ENCODE measurements at places on chromosomes 7 and 10.

GRCh38 chr10:127215866-127216265 lies 19.5 kb upstream of the INSYN2A start:
- no peak for DNase-seq

DNA sequence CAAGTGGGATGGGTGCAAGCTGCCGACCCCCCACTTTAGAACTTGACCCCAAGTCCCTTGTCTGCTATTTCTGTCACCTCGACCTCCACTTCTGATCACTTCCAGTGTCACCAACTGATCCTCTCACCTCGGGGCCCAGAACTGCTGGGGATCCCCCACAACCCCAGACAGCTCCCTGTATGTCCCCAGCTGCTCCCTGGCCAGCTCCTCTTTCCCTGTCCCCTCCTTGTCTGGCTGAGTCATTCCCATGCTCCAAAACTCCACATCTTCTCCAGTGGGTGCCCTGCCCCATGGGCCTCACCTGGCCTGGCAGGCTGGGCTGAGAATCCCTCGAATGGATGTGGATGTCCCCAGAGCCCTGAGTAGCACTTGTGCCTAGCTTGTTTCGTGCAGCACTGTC lies 154.3 kb upstream of the PCBD1 start:
- no peak for DNase-seq

DNA sequence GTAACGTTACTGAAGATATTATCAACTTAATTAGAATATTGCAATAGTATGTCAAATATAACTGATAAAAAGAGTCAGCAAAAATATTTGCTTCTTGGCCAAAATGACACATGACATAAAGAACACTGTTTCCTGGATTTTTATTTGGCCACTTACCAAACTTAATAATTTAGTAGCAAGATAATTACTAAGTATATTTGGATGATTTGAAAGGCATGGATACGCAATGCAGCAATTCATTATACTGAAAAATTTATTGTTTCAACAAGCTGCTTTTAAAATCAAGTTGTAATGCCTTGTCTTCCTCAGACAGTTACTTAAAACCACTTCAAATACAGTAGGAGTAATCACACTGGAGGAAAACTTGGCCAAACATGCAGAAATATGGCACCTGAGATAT lies 234.0 kb downstream of the SEMA3E start:
- no peak for DNase-seq

GRCh38 chr7:8259586-8260222 lies 2.3 kb downstream of the ICA1 start:
- DNase-seq: no peak

GRCh38 chr7:124777268-124777667 lies 11.7 kb upstream of the GPR37 start:
- no peak for DNase-seq

DNA sequence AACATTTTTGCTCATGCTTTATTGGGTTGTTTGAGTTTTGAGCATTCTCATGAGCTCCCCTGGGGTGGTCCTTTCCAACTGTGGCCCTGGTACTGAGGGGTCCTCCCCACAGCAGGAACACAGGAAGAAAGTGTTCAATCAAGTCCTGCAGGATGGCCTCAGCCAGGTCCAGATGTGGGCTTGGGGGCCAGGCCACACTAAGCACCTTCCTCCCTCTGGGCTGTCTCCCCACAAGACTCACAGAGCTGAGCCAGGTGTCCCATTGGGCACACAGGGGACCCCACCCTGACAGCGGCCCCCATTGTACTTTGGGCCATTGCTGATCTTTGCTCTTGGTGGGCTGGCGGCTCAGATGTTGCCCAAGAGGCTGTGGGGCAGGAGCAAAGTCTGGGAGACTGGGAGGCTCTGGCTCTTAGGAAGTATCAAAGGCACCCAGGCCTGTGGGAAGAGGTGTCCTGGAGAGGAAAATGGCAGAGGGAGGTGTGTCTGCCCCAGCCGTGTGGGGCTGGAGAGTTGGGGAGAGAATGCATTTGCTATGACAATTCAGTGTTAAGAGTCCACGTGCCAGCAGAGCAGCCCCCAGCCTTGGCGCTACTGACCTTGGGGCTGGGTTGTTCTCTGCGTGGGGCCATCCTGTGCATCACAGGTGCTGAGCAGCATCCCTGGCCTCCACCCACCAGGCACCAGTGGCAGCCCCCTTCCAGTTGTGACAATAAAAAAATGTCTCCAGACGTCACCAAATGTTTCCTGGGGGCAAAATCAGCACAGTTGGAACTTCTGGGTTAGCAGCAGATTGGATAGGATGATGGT lies 17.8 kb downstream of the SCART1 start:
- no peak for DNase-seq

DNA sequence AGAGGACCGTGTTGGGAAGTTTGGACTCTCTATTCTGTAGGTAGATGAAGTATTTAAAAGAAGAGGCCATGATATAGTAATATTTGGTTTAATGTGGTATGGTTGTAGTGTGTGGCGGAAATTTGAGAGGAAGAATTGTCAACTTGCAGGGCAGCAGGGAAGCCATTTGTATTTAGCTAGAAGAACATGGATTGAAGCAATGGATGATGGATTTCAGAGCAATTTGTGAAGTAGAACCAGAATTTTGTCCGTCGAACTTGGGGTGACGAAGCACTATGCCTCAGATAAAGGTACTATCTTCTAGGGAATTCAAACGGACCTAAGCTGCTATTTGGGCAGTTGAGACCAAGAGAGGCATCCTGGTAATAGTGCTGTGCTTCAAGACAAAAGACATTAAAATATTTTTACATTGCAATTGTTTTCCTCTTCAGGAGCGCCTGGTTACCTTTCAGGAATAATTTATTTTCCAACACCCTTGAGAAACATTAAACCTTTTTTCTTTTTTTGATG lies 615 bp upstream of the WBP1L start:
- DNase-seq: no peak

GRCh38 chr7:25149836-25150235 lies 24.8 kb upstream of the CYCS start:
- no peak for DNase-seq

DNA sequence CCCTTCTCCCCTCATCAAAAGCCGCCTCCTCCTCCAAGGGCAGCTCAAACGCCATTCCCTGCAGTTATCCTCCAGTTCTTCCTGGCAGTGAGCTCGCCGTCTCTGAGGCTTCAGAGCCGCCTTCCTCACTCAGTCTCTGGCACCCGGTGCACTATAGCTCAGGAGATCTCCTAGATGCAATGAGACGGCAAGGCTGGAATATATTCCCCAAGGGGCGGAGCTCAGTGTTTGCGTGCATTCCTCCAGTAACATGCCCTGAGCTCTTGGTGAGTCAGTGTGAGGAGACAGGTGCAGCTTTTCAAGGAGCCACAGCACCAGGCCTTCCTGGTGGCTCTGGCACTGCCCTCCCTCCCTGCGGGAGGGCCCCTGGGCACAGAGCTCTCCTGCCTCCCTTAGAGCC lies 512.6 kb upstream of the FOXK1 start:
- DNase-seq: no peak

DNA sequence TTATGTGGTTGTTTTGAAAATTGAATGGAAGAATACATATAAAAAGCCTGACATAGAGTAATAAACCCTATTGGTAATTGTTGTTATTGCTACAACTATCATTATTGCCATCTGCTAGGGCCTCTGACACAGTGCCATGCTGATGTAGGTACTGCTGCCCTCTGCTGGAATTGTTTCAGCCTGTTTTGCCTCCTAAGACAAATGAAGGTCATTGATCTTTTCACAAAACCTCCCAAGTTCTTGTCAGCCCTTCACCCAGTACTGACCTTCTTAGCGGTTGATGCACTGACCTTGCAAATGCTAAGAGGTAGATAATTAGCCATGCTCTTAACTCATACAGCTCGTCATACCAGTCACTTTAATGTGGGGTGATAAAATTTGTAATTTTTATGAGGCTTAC lies 975.2 kb downstream of the SORCS1 start:
- no peak for DNase-seq

- no peak for DNase-seq
Observed at GRCh38 chr10:132270721-132271457, 36.9 kb downstream of the STK32C start.

DNA sequence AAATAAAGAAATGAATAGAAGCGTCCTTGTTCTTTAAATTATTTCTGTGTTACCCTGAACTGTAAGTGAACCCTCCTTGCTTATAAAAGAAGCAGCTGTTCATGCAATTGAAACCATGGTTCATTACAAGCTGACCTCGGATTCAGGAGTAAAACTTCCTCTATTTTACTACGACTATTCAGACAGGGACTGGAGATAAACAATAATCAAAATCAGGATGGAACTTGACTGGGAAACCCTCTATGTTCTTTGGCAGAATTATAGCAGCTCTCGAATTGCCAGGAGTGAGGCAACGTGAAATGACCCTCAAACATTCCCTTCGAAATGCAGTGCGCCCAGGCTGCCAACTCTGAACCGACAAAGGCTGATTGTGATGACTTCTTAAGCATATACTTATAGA lies 172.1 kb downstream of the CYP26A1 start:
- DNase-seq: no peak

- no peak for DNase-seq
Observed at GRCh38 chr10:33661580-33662336, 327.3 kb upstream of the NRP1 start.

DNA sequence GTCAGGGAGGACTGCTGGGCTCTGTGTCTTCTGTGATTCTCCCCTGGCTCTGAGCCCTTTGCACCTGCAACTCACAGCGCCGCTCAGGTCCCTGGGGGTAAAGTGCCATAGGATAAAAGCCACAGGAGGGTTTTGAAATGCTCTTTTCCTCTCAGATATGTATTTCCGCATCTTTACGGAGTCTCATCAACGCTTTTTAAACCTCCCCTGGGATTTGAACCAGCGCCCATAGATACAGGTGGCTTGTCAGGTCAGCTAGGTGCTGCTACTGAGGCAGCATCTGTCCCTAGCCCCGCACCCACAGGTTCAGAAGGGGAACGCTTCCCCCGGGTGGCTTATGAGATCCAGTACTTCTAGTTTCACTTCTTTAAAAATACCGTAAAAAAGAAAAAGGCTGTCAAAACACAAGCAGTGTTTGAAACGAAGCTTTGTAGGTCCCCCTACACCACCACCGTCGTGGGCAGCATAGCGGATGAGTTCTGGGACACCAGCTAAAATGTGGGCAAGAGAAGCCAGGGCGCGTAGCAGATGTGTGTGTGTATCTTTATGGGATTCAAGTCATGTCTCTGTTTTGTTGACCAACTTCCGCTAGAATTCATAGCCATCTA lies 173.5 kb downstream of the CUX1 start:
- no peak for DNase-seq

DNA sequence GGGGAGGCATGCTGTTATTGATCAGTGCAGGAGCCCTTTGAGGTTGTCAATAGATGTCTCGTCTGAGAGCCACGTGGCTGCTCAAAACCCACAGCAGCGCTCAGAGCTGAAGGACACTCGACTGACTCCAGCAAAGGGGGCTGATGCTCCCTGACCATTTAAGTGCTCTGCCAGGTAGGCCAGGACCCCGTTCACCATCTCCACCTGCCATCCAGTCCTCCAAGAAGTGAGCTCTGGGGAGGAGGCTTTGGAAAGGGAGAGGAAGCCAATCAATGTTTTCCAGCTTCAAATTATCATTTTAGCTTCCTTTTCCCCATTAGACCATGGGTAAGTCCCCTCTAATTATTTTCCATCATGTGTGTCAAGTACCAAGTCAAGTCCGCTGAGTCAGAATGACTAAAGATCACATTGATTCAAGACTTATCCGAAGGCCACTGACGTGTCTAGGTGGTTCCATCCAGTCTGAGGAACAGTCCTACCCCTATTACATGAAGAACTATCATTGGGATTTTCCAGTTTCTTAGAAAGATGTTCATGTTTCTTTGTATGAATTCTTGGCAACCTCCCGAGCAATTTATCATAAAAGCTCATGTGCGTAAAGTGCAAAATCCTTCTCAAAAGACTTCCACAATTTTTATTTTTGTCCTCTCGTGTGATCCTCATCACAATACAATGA lies 302.6 kb upstream of the LYZL1 start:
- DNase-seq: no peak

- no peak for DNase-seq
Observed at GRCh38 chr10:132296666-132297443, 10.9 kb downstream of the STK32C start.

GRCh38 chr7:137992104-137992549 lies 9.8 kb downstream of the CREB3L2 start:
- DNase-seq: no peak

DNA sequence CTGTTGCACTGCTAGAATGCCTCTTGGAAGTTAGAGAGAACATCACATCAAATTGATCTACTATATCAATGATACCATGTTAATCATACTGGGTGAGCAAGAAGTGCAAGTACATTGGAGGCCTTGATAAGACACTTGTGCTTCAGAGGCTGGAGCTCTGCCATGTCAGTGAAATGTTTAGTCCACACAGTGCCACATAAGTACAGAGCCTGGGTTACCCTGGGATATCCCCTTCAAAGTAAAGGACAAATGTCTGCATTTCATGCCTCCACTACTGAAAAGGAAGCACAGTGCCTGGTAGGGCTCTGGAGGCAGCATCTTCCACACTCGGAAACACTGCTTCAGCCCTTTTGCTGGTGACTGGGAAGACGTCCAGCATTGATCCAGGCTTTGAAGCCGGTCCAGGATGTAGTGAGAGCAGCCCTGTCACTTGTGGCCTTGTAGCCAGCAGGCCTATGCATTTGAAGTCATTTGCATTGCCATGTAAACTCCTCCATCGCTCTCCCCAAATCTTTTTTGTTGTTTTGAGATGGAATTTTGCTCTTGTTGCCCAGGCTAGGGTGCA lies 15.7 kb upstream of the STN1 start:
- DNase-seq: no peak

GRCh38 chr10:87575851-87576250 lies 71.2 kb downstream of the MINPP1 start:
- DNase-seq: no peak

DNA sequence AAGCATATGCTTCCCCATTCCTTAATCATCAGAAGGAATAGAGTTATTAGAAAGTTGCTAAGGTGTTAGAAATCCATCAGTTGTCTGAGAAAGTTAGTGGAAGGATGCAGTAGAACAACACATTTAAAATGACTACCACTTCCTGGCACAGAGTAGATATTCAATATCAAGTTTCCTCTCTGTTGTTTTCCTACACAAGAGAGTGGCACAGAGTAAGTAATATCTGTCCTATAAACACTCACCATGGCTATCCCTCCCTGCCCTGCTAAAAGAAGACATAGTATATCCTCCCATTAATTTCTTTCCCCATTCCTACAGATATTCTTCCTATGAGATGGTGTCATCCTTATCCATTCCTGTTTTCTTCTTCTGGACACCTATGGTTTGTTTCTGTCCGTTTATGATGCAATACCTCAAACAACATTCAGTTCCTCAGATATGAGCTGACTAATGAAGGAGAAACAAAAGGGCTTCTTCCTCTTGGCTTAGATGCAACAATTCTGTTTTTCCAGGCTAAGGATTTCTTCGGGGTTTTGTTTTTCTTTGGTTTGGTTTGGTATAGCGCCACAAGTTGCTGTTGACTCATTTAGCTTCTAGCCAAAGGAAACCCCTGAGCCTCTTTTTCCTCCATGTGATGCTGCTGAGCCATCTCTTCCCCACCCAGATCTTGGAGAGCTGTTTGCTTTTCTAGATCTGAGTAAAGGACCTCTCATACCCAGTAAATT lies 32.9 kb upstream of the BPGM start:
- DNase-seq: peak; percentile 49

- no peak for DNase-seq
Observed at GRCh38 chr7:20596653-20597052, 18.8 kb upstream of the ABCB5 start.

- no peak for DNase-seq
Observed at GRCh38 chr7:26216049-26216448, 14.5 kb downstream of the CBX3 start.

- no peak for DNase-seq
Observed at GRCh38 chr7:50650057-50650664, 85.0 kb upstream of the DDC start.

- no peak for DNase-seq
Observed at GRCh38 chr10:122323189-122323588, 51.3 kb upstream of the PLEKHA1 start.
